Fibroblast of skin of left biceps (primary cell): ENCODE measurements at places on chromosomes 11 and 22.

GRCh38 chr11:113384551-113384950 is 3.0 kb upstream of the ANKK1 start:
- peak; percentile 65 for DNase-seq

GRCh38 chr11:32105871-32106560 is 15.1 kb downstream of the RCN1 start:
- DNase-seq: no peak

DNA sequence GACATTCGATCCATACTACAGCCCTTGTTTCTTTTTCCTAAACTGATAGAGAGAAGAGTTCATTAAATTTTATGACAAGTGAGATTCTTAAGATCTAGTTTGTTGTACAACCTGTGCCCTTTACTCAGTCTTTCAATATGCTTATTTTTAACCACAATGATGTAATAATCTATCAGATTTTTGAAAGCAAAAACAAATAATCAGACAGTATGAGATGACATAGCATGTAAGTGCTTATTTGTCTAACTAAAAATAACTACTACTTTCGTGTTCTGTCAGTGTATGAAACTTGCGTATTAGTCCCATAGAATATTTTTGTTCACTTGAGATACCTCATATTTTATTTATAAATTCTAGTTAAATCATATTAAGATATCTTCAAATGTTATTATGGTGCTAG is 33.2 kb downstream of the RAB39A start:
- no peak for DNase-seq

GRCh38 chr11:108223348-108224149 is 682 bp downstream of the ATM start:
- no peak for DNase-seq

- no peak for DNase-seq
These were observed 5.5 kb downstream of the KMT2A start for GRCh38 chr11:118441770-118442275.

DNA sequence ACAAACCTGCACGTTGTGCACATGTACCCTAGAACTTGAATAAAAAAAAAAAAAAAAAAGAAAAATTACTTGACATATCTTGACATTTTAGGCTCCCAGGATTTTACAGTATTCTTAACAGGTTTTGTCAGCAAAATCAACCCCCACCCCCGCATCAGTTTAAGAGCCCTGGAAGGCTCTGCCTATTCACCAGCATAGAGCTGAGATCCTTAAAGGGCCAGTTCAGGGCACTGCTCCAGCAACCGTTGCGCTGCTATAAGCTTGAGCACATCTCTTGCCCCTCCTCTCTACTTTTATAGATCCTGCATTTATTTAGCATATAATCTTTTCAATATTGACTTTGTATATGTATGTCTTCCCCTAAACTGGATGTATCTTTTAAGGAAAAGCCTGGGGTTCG is 697 bp upstream of the PAFAH1B2 start:
- no peak for DNase-seq

GRCh38 chr11:85912414-85912813 is 57.2 kb downstream of the CCDC83 start:
- DNase-seq: no peak

DNA sequence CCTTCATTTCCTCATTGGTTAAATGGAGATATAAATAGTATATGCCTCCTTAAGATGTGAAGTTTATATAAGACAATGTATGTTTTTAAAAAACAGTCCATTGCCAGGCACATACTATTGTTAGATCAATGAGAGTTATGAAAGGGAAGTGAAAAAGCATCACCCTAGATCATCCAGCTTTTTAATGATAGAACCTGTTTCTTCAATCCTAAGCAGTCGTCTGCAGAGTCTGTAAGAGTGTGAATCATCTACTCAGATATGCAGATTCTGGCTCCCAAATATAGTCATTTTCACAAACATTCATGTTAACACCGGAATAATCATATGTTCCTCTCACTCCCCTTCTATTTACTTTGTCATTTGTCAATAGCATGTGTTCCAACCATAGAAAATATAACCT is 65.3 kb upstream of the SLN start:
- no peak for DNase-seq

DNA sequence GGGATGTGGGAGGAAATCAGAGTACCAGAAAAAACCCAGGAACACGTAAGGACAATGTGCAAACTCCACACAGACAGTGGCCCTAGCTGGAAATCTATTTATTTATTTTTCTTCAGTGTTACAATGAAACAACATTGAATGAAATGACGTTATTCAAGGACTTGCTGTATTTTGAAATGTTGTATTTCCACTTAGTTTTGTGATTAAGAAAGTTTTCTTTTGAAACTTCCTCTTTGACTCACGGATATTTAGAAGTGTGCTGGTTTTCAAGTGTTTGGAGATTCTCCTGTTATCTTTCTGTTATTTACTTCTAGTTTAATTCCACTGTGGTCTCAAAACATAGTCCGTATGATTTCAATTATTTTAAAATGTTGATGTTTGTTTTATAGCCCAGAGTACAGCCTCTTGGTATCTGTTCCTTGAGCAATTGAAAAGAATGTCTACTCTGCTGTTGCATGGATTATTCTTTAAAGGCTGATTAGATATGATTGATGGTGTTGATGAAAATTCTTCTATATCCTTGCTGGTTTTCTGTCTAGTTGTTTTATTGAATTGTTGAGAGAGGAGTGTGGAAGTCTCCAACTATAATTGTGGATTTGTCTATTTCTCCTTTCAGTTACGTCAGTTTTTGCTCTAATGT is 141.0 kb downstream of the ARHGAP20 start:
- DNase-seq: no peak

- DNase-seq: no peak
These were observed 9.9 kb upstream of the AIFM3 start for GRCh38 chr22:20957102-20957682.

DNA sequence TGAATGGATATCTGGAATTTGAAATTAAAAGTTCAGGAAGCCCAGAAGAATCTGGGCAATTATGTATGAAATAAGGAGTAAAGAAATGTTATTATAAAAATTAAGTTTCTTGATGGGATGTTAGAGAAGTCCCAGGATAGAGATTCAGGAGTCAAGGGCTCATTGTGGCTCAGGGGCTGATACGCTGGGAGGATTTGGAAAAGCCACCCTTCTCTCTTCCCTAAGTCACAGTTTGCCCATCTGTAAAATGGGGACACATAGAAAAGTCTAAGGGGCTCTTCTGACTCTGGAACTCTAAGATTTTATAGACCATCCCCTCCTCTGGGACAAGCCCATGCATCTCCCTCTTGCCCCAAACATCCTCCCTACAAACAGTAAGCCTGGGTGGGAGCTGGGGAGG is 118.1 kb downstream of the TIMP3 start:
- no peak for DNase-seq

GRCh38 chr11:74070723-74071492 is 62.0 kb upstream of the UCP3 start:
- no peak for DNase-seq

- DNase-seq: no peak
These were observed 7.3 kb downstream of the MN1 start for GRCh38 chr22:27794226-27794625.
